ENCODE measurements at places on chromosomes 4 and X.

DNA sequence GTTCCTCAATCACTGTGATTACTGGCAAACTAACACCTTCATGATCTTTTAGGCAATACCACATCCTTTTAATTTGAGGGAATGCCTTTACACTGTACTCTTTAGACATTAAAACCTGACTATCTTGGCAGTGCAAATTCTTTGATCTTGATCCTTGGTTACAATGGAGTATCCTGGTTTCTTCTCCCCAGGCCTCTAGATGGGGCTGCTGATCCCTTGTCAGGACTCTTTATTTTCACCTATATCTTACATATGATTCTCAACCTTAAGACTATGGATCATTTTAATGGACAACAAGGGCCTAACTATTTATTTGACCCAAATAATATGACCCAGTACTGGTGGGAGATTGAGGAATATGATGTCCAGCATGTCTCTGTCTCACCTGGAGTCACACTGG, 1005.5 kb upstream of the INTU start:
- no peak for DNase-seq

- DNase-seq = no peak
These were observed 105.8 kb downstream of the FAM53A start for GRCh38 chr4:1578251-1578773.

GRCh38 chr4:165131247-165131832, 18.7 kb upstream of the TMEM192 start:
- peak; percentile 66 for DNase-seq

DNA sequence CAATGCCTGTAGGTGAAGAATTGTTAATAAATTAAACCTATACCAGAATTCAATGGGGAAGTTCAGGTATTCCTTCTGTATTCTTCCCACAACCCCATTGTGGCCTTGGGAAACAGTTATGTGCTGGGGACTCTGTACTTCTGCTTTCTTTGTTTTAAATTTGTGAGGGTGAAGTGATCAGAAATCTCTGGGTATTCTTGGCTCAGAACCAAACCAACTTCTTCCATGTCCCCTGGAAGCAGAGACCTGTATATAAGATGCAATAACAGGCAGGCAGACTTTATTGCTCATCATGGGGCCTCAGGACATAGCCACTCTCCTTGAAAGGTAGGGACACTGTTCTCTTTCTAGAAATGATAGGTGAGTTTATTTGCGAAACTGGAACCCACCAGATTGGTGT, 19.8 kb upstream of the USP27X start:
- no peak for DNase-seq

DNA sequence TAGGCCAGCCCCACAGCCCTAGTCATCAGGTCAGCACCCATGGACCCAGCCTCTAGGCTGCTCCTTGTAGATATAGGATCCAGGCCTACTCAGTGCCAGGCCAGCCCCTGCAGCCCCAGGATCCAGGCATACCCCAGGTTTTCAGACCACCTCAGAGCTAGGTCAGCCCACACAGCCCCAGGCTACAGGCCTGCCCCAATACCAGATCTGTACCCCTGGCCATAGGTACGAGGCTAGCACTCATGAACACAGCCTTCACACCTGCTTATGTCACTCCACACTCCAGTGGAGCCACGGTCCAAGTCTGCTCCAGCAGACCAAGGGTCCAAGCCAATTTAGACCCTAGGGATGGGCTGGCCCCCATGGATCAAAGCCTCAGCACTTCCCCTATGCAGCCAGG, 191.0 kb downstream of the DLG3 start:
- DNase-seq = no peak

DNA sequence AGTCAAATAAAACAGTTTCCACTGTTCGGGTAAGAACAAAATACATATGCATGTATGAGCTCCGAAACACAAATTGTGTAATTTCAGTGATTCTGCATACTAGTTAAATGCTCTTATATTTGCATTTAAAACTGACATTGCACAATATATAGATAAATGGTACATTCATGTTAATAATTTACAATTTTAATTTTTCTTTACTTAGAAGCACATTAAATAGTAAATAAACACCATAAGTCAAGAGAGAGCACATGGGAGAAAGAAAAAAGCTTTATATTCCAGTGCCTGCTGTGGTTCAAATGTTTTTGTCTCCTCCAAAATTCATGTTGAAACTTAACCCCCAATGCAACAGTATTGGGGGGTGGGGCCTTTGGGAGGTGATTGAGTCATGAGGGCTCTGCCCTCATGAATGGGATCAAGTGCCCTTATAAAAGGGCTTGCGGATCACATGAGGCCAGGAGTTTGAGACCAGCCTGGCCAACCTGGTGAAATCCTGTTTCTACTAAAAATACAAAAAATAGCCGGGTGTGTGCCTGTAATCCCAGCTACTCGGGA, 322.9 kb downstream of the BCOR start:
- DNase-seq = no peak

DNA sequence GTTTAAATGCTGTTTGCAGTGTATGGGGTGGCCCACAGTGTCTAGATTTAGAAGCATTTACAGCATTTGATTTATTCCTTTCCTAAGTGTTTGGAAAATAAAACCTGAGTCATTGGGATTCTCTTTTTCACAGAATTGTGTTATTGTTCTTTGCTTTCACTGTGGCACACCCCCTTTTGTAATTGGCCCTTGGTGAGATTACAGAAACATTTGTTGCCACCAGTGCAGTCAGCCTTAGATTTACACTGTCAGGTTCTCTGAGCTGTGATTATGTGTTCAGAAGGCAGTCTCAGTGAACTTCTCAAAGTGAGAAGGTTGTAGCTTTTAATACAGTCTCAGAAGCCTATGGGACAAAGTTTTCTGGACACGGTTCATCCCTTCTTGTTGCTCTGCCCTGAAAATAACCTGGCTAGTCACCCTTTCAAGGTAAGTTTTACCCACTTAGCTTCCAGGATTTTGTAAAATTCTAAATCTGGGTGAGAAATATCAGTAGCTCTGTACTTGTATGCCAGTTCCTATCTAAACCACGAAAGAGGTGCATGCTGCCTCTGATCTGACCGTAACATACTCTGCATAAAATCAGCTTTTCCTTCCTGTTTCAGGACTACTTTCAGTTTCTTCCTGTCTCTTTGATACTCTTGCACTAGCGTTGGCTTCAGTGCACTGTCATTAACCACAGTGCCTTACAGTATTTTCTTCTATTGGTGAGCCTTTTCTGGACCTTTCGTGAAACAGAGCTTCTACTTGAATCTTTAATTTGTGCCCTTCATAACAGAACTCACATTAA, 12.6 kb downstream of the RUFY3 start:
- DNase-seq = no peak

DNA sequence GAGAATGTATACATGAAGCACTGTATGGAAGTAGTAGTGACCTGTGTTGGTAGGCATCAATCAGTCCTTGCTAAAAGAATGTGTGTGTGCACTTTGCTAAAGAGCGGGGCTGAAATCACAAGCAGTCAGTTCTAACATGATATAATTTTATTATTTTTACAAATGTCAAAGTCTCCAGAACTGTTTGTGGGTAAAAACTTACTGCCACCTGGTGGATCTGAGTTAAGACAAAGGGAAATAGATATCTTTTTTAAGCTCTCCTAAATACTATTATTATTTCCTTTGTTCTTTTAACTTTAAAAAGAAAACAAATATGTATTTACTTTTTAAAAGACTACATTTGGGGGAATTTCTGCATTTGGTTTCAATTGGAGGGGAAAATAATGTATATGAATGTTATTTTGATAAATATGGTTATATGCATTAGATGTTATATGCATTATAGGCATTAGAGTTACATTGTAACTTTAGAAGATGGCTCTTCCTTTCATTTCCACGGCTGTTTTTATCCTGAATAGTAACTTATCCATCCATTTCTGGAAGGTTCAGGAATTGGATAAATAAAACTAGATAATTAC, 7.8 kb upstream of the CLOCK start:
- DNase-seq = no peak

DNA sequence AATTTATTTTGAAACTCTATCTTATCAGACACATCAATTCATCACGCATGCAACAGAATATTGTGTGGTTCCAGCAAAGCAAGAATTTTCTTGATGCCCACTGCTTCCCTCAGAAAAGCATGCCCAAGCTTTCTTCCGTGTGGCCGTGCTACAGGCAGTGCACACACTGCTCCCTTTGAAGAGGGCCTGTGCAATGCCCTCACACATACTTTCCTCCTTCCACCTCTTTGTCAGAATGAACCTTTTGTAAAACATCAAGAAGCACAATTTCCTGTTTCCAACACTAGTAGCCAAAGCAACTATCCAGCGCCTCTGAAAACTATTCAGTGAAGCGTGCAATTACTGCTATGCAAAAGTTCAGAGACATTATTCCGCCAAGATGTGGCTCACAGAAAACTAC, 201.7 kb downstream of the NLGN4X start:
- no peak for DNase-seq

Measured in activated CD4-positive, CD25-positive, alpha-beta regulatory T cell treated with anti-CD3 and anti-CD28 coated beads, Interleukin-2, amount 50 U/mL, for 16 hours (primary cell).